Esophagus squamous epithelium (tissue), 5 donors: ENCODE measurements at places on chromosomes 2 and 18. TPM values are rescaled to one million over a fixed set of nuclear protein-coding genes. Genes with fewer than 3 reads are reported as not detected.

DNA sequence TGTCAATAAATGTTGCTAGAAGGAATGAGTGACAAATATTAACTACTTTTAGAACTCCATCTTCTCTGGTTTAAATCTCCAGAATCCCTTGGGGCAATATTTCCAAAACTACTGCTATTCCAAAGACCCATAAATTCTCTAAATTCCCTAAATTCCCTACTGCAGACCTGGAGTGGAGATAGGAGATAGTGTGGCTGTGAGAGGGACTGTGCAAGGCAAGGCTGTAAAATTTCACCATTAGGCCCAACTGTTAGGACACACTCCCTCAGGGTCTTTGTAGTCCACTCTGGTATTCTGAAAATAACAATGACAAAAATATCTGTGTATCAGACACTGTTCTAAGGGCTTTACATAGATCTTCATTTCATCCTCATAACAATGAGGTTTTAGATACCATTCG, 67.9 kb downstream of the MYL12B start:
- H3K27me3 ChIP-seq = no peaks in the 10 kb centered on the region
- H3K4me3 ChIP-seq = no peak overlapping the region
- no peaks in the 10 kb centered on the region for H3K4me1 ChIP-seq
- H3K36me3 ChIP-seq = no peaks in the 10 kb centered on the region
- no peak for DNase-seq

The ALPG gene
- not detected for total RNA-seq

- H3K4me3 ChIP-seq = no peak overlapping the region
- peaks cover 36% of the 10 kb centered on the region for H3K4me1 ChIP-seq
- H3K27me3 ChIP-seq = no peaks in the 10 kb centered on the region
- no peaks in the 10 kb centered on the region for H3K36me3 ChIP-seq
These were observed 42.8 kb upstream of the PCBP1 start for GRCh38 chr2:70044290-70045040.

DNA sequence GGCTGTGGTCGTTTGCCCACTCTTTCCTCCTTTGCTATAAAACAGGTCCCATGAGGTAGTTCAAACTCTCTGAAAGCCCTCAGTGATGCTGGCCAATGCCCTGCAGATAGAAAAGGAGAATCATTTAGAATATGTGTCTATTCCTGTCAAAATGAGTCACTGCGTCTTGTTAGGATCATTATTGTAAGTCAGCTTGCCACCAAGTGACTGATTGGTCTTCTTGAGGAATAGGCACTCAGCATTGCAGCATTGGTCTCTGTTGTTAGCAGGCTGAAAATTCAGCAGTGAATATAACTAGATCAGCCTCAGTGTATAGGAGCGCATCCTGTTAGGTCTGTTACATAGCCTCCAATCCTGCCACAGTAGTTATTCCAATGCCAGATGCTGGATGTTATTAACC, 28.9 kb downstream of the PRKRA start:
- no peaks in the 10 kb centered on the region for H3K36me3 ChIP-seq
- no peak overlapping the region for H3K27ac ChIP-seq
- H3K27me3 ChIP-seq = no peaks in the 10 kb centered on the region
- no peaks in the 10 kb centered on the region for H3K4me1 ChIP-seq

GRCh38 chr18:58908006-58908405, 43.3 kb downstream of the ZNF532 start:
- no peaks in the 10 kb centered on the region for H3K36me3 ChIP-seq
- DNase-seq = no peak
- no peak overlapping the region for H3K27ac ChIP-seq

GRCh38 chr2:230356084-230356483, 29.1 kb downstream of the SP140L start:
- H3K27ac ChIP-seq = no peak overlapping the region
- no peaks in the 10 kb centered on the region for H3K27me3 ChIP-seq
- no peaks in the 10 kb centered on the region for H3K36me3 ChIP-seq
- no peak overlapping the region for H3K4me3 ChIP-seq
- no peaks in the 10 kb centered on the region for H3K4me1 ChIP-seq

DNA sequence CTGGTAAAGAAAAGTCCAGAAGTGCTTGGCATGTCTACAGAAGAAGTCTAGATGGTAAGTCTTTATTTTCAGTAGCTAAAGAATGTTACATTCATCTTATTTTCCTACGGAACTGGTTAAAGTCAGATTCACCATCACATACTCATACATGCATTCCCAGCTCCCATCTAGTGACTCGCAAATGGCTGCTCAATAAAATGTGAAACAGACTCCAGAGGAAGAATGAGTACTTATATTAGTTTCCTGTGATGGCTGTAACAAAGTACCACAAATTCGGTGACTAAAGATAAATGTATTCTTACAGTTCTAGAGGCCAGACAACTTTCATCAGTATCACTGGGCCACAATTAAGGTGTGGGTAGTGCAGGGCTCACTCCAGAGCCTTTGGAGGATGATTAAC, 797.2 kb downstream of the SATB2 start:
- no peak overlapping the region for H3K27ac ChIP-seq
- H3K4me3 ChIP-seq = no peak overlapping the region
- no peaks in the 10 kb centered on the region for H3K4me1 ChIP-seq
- no peak for DNase-seq
- H3K27me3 ChIP-seq = no peaks in the 10 kb centered on the region

The C2orf66 gene
- total RNA-seq = not detected

GRCh38 chr2:215738351-215738750, 275.0 kb downstream of the MREG start:
- no peaks in the 10 kb centered on the region for H3K36me3 ChIP-seq
- H3K27ac ChIP-seq = no peak overlapping the region
- H3K4me3 ChIP-seq = no peak overlapping the region
- H3K4me1 ChIP-seq = no peaks in the 10 kb centered on the region

GRCh38 chr2:145547620-145548019, 1027.7 kb upstream of the ZEB2 start:
- H3K27me3 ChIP-seq = no peaks in the 10 kb centered on the region
- H3K4me3 ChIP-seq = no peak overlapping the region
- no peak for DNase-seq
- no peaks in the 10 kb centered on the region for H3K4me1 ChIP-seq

GRCh38 chr2:193668557-193669323, 1474.0 kb upstream of the TMEFF2 start:
- H3K4me1 ChIP-seq = no peaks in the 10 kb centered on the region
- H3K27me3 ChIP-seq = no peaks in the 10 kb centered on the region
- no peak overlapping the region for H3K27ac ChIP-seq
- no peaks in the 10 kb centered on the region for H3K36me3 ChIP-seq

- peak overlapping the region; percentile 70 for H3K27ac ChIP-seq
- peaks cover 55% of the 10 kb centered on the region for H3K27me3 ChIP-seq
- peak overlapping the region; percentile 75 for H3K4me3 ChIP-seq
These were observed 191.9 kb upstream of the TCF4 start for GRCh38 chr18:55779691-55780585.

The DCC gene
- 0.95 TPM for total RNA-seq

DNA sequence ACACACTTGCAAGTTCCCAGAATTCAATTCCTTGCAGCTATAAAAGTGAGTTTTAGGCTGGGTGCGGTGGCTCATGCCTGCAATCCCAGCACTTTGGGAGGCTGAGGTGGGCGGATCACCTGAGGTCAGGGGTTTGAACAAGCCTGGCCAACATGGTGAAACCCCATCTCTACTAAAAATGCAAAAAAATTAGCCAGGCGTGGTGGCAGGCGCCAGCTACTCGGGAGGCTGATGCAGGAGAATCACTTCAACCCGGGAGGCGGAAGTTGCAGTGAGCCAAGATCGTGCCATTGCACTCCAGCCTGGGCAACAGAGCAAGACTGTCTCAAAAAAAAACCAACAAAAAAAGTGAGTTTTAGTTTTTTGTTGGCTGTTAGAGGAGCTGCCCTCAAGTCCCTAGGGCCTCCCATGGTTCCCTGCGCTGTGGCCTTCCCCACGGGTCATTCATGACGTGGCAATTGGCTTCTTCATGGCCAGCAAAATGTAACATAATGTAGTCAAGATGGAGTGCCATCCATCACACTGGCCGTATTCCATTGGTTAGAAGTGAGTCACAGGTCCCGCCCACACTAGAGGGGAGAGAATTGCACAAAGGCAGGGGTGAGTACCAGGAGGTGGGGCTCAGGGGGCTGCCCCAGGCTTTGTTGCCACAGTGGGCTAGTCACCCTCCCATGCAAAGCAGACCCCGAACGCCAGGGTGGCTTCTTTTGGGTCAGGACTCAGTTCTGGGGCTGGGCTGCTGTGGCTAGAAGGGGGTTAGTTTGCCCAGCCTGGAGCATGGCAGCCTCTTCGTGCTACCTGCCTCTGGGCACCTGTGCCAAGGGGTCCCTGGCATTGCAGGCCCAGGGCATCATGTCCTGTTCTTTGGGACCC, 37.7 kb upstream of the INHBB start:
- H3K36me3 ChIP-seq = no peaks in the 10 kb centered on the region
- H3K4me1 ChIP-seq = no peaks in the 10 kb centered on the region
- no peaks in the 10 kb centered on the region for H3K27me3 ChIP-seq

GRCh38 chr2:66962716-66963115, 434.4 kb upstream of the ETAA1 start:
- no peaks in the 10 kb centered on the region for H3K27me3 ChIP-seq
- H3K27ac ChIP-seq = no peak overlapping the region
- no peaks in the 10 kb centered on the region for H3K36me3 ChIP-seq
- H3K4me1 ChIP-seq = no peaks in the 10 kb centered on the region

- H3K27me3 ChIP-seq = no peaks in the 10 kb centered on the region
- H3K4me3 ChIP-seq = no peak overlapping the region
- DNase-seq = no peak
- no peaks in the 10 kb centered on the region for H3K4me1 ChIP-seq
- no peak overlapping the region for H3K27ac ChIP-seq
- H3K36me3 ChIP-seq = no peaks in the 10 kb centered on the region
These were observed 315.5 kb downstream of the RPRM start for GRCh38 chr2:153163055-153163454.

- H3K27me3 ChIP-seq = no peaks in the 10 kb centered on the region
- H3K27ac ChIP-seq = no peak overlapping the region
- no peaks in the 10 kb centered on the region for H3K4me1 ChIP-seq
- no peaks in the 10 kb centered on the region for H3K36me3 ChIP-seq
These were observed 321.2 kb upstream of the TMEFF2 start for GRCh38 chr2:192515937-192516336.

DNA sequence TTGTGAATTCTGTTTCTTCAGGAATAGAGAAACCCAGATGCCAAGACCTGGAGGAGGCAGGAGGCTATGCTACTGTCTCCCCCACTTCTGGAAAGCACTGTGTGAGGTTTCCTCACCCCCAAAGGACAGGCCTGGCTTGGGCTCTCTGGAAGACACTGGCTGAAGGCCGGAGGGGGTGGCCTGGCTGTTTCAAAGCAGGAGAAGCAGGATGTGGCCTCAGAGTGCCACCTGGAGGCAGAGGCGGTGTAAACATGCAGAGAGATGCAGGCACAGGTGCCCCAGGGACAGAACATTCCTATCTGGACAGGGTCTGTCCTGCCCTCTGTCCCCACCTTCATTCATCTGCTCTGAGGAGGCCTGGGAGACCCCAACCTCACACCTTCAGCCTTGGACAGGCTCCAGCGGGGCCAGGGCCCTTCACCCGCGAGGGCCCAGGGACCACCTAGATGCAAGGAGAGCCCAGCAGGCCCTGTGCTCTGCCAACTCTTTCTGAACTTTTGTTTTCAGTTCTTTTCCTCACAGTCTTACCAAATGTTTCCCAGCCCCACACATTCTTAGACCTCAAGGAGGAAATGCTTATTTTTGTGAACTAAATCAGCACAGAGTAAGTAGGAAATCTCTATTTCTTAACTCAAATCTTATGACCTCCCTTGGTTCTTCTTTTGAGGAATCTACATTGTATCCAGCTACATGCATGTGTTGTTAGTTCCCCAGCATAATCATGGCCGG, 79.2 kb downstream of the LONRF2 start:
- H3K4me3 ChIP-seq = no peak overlapping the region
- no peaks in the 10 kb centered on the region for H3K4me1 ChIP-seq
- no peaks in the 10 kb centered on the region for H3K27me3 ChIP-seq
- H3K36me3 ChIP-seq = no peaks in the 10 kb centered on the region

GRCh38 chr2:29290293-29291047, 175.3 kb downstream of the CLIP4 start:
- no peak overlapping the region for H3K4me3 ChIP-seq
- H3K36me3 ChIP-seq = no peaks in the 10 kb centered on the region
- DNase-seq = no peak
- H3K27ac ChIP-seq = no peak overlapping the region

The BMP10 gene
- not detected for total RNA-seq

GRCh38 chr2:237092920-237093781, 7.5 kb downstream of the COPS8 start:
- H3K4me3 ChIP-seq = no peak overlapping the region
- H3K27me3 ChIP-seq = no peaks in the 10 kb centered on the region
- peaks cover 19% of the 10 kb centered on the region for H3K4me1 ChIP-seq
- no peak for DNase-seq

DNA sequence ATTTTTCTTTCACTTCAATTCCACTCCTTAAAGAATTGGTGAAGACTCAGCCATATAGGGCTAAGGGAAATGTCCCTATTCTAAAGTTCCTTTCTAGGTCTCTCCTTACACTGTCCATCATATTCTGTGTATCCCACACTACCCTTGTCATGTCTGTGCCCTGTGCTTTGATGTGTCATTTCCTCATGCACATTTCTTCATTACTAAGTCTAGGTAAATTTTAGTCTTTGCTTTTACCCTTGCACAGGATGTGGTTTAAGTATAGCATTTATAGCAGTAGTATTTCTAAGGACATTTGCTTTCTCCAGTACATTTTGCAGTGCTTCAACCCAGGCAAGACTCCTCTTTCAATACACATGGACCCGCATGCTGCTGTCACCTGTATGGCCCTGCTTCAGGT, 221.5 kb upstream of the ACVR2A start:
- no peaks in the 10 kb centered on the region for H3K27me3 ChIP-seq
- H3K36me3 ChIP-seq = no peaks in the 10 kb centered on the region
- H3K27ac ChIP-seq = no peak overlapping the region
- H3K4me1 ChIP-seq = no peaks in the 10 kb centered on the region
- DNase-seq = no peak
- H3K4me3 ChIP-seq = no peak overlapping the region

DNA sequence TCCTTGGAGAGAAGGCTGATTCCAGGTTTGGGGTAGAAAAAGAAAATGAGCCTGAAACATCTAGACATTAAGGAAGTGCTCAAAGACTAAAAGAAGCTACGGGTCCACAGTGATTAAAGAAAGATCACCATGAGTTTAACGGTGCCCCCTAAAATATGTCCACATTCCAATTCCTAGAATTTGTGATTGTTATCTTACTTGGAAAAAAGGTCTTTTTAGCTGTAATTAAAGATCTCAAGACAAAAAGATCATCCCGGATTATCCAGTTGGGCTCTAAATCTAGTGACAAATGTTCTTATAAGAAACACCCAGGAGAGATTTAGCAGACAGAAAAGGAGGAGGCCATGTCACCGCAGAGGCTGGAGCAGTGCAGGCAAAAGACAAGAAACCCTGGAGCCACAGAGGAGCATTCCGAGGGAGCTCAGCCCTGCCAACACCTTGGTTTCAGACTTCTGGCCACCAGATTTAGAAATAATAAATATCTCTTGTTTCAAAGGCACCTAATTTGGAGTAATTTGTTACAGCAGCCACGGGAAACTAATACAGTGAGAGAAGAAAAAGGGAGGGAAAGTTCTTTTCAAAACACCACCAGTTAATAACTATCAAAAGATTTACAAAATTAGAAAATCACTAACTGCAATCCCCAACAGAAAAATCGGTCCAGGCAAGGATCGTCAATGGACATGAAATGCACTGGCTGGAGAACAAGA, 8.5 kb downstream of the UXS1 start:
- no peak overlapping the region for H3K4me3 ChIP-seq
- DNase-seq = no peak
- H3K27ac ChIP-seq = no peak overlapping the region
- peaks cover 38% of the 10 kb centered on the region for H3K4me1 ChIP-seq
- H3K27me3 ChIP-seq = no peaks in the 10 kb centered on the region

GRCh38 chr2:206240327-206240726, 34.1 kb upstream of the ZDBF2 start:
- no peak overlapping the region for H3K27ac ChIP-seq
- DNase-seq = no peak
- no peak overlapping the region for H3K4me3 ChIP-seq
- no peaks in the 10 kb centered on the region for H3K36me3 ChIP-seq
